NCI-H69 (cell line): ENCODE measurements at places on chromosomes 3 and 15.

DNA sequence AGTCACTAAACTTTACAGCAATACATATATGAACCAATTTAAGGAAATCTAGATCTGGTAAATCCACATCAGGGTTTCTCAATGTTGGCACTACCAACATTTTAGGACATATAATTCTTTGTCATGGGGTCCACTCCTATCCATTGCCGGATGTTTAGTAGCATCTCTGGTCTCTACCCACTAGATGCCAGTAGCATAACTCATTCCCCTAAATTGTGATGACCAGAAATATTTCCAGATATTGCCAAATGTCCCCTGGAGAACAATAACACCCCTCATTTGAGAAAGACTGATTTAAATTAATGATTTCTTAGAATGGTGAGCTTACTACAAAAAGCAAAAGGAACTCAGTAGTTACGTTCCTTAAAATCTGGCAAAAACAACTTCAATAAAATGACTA, 23.1 kb upstream of the ANKRD28 start:
- no peak for DNase-seq

DNA sequence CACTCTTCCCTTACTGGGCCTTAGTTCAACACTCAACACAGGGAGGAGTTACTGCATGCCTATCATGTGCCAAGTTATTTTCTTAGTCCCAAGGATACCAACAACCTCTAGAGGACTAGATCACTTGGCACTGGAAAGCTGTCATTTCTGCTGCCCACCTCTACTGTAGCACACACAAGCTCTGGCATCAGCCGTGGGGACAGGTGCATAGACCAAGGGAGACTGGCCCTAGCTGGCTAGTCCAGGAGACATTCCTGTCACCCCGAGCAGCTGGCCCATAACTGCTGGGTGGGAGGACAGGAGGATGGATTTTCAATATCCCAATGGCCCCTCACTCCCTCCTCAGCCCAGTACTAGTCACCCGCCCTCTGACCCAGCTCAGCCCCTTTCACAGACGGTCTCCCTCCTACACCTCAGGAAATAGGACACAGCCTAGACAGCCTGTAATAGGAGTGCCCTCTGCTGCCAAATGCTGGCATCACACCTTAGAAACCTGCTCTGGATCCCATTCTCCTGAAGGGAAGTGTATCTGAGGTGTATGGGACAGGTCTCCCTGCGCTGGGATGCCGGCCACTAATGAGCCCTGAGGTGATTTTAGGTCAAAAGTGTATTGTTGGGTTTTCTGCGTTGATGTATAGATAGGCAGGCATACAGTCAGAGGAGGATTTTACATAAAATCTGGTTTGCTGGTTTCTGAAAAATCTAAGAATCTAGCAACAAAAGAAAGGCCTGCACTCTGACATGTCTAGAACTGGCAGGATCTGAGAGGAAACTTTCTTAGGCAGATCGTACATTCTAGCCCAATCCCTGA, 3.4 kb upstream of the DZIP1L start:
- DNase-seq, result peak; percentile 61

- DNase-seq, result no peak
Measured at GRCh38 chr15:42453826-42454225, 37.1 kb downstream of the ZNF106 start.

- peak; percentile 41 for DNase-seq
Measured at GRCh38 chr15:80695911-80696661, 976 bp downstream of the ABHD17C start.

DNA sequence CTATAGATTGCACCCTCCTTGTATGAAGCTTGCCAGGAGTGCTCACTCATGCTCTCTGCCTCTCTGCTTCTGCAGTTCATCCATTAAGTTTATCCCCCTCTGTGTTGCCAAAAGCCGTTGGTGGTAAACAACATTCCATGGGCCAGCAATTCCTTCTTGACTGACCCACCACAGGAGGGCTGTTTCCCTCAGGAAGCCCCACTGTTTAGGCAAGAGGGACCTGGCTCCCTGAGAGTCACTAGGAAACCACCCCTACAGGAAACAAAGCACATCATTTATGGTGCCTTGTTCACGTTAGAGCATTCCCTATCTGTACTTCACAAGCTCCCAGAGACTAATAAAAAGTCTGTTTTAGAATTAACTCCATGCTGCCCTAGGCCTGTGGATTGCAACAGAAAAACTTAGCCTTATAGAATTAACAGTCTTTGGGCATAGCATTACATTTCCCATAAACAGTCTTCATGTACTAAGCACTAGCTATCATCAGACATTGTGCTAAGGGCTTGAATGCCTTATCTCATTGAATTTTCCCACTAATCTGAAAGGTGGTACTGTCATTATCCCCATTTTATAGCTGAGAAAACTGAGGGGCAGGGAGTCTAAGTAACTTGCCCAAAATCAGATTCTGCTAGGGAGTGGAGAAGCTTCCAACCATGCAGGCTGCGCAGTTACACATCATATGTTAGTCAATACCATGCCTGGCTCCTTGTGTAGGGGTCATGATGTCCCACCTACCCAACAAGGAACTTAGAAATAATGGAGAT, 149.9 kb downstream of the SHQ1 start:
- DNase-seq, result peak; percentile 70

DNA sequence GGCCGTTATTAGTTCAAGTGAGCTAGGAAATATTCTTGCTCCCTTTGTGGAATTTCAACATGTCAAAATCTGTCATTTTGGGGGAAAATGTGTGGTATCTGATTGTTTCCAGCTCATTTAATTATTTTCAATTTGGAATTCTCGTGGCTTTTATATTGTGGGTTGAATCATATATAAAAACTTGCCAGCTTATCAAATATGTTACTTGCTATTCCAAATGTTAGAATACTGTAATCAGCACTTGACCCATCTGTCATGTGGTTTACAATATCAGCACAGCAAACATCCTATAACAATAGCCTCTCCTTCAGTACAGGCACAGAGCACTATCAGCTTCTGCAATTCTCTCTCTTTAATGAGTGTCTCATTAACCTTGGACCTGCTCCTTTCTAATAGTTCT, 130.2 kb upstream of the FEZF2 start:
- DNase-seq, result peak; percentile 82

GRCh38 chr3:11563865-11564185, 79.9 kb downstream of the VGLL4 start:
- DNase-seq, result no peak

- DNase-seq, result peak; percentile 51
Measured at GRCh38 chr15:31277335-31278060, 49.1 kb upstream of the KLF13 start.

DNA sequence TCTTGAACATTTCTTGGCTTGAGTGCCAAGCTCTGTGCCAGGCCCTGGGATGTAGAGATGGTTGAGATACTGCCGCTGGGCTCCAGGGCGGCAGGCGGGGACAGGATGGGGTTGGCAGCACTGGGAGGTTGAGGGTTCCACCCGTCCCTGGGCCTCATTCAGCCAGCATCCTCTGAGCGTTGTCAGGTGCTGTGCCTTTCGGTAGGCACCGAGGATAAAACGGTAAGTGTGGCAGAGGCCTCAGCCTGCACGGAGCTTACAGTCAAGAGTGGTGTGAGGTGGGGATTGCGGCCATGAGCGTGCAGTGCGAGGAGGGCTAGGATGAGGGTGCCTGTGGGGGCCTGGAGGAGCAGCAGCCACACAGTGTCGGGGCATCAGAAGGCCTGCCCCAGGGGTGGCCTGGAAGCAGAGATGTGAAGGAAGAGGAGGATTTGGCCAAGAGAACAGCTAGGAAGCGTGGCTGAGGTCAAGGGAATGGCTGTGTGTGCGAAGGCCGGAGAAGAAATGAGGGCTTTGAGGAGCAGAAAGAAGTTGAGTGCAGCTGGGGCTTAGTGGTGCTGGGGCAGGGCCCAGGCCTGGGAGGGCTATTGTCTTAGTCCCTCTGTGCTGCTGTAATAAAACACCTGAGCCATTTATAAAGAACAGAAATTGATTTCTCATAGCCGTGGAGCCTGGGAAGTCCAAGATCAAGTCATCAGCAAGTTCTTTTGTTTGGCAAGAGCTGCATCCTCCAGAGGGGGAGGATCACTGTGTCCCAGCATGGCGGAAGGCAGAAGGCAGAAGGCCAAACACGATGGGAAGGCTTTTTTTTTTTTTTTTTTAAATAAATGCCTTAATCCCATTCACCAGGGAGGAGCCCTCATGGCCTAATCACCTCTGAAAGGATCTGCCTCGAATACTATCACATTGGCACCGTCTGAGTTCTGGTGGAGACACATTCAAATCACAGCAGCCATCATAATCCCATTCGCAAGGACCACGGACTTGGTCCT, 22.7 kb downstream of the CORO2B start:
- DNase-seq, result peak; percentile 26

DNA sequence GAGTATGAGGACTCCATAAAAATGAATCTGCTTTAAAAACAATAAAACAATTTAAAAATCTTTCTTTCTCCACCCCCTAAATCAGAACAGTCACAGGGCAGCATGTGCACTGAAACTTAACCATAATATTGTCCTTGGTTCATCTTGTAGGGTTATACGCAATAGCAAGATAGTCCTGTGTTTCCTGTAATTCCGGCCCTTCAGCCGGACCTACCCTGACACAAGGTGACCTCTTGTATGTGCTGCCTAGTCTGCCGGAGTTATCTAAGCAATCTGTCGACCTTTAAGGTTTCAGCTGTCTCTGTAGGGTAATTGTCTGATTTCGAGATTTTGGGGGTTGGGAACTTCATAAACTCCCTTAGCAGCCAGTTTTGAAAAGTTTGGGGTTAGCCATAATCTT, 99.9 kb downstream of the DHX36 start:
- no peak for DNase-seq

DNA sequence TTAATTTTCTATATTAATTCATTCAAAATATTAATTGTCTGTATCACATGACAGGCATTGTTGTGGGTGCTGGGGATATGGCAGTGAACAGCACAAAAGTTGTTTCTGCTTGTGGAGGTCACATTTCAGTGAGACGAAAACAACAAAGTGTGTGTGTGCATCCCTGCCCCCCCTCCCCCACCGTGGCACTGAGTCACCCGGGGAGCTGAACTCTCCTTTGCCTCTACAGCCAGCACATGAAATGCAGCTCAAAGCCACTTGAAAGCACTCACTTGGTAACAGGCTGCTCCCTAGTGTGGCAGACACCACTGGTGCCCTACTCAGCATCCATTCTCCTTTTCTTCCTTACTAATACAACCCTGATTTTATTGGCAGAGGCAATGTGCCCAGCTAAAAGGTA, 16.9 kb upstream of the SCAMP5 start:
- DNase-seq, result peak; percentile 33

GRCh38 chr15:98786717-98787116, 138.4 kb downstream of the IGF1R start:
- DNase-seq, result no peak

GRCh38 chr15:38202361-38202760, 50.3 kb upstream of the SPRED1 start:
- DNase-seq, result no peak

DNA sequence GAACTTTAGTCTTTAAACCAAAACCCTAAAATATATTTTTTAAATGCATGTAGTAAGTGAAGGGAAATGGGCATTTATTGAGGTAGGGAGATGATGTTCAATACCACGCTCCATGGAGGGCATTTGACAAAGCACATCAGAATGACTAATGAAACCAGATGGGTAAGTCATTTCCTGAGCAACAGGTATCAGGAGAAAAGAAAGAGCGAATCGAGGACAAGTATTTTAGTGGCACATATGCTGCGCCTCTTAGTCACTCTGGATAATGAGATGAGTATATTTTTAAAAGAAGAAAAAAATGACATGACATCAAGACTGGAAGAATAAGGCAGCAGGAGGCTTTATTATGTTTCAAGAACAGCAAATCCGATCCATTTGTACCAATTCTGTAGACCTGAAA, 129.0 kb upstream of the ARHGEF3 start:
- no peak for DNase-seq

DNA sequence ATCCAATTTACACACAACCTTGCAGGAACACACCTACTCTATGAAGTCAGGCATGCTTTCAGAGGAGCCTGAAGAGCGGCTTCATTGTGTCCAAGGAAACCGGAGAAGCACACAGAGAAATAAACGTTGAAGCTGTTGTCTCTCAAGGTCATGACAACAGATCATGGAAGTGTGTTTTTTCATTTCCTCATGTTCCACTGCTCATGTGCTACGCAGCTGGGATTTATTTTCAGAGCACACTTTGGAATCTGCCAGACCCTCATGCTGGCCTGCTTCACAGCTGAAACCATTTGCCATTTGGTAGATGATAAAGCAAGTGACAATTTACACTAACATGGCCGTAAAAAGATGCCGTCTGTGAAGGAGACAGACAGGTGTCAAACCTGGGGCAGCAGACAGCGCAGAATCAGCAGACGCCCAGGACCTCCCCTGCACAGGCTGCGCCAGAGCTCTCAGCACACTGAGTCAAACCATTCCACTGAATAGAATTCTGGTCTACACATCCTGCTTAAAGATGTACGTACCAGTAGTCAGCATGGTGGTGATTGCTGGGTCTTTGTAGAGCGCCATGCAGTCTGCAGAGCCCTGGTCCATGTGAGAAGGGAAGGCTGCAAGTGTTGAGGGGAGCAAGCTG, 99.3 kb downstream of the ARNT2 start:
- no peak for DNase-seq

DNA sequence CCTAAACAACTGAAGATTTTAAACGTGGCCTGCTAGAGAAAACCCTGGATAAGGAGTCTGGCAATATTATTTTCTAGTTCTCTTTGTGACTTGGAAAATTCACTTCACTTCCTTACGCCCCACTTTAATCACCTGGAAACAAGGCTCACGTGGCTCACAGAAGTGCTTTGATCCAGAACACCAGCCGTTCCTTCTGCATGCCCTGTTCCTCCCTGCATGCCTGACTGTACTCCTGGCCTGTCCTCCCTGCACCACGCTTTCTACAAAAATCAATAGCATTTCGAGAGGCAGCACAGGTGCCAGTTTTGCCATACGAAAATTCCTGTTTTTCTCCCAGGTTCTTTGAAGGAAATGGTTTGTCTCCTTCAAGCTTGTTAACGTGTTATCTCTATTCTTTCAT, 474.2 kb upstream of the RGMA start:
- no peak for DNase-seq

- DNase-seq, result no peak
Measured at GRCh38 chr3:71369701-71370391, 213.7 kb downstream of the FOXP1 start.
